ENCODE measurements at places on chromosomes 12 and 14. TPM values are rescaled to one million over a fixed set of nuclear protein-coding genes. Genes with fewer than 3 reads are reported as not detected.
A peak's percentile ranks its signal among the peaks of the same experiment; 100 is the strongest.

DNA sequence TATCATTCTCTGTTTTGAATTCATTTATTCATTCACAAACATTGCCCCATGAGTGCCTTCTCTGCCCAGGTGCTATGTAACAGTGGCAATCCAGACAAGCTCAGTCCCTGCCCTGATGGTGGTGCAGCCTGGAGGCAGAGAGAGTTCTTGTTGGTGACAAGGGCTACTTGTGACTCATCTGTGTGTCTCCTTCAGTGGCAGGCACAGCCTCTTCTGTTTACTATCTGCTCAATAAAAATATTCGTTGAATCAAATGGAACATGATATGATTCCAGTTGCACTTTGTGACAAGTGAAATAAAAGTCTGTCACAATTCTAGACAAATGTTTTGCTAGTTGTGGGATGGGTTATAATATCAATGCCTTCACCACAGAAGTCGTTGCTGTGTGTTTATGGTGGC is 20.6 kb upstream of the CPM start:
- DNase-seq: no peak

- peak; percentile 38 for DNase-seq
These were observed 353.7 kb downstream of the APAF1 start for GRCh38 chr12:98998697-98999299.

DNA sequence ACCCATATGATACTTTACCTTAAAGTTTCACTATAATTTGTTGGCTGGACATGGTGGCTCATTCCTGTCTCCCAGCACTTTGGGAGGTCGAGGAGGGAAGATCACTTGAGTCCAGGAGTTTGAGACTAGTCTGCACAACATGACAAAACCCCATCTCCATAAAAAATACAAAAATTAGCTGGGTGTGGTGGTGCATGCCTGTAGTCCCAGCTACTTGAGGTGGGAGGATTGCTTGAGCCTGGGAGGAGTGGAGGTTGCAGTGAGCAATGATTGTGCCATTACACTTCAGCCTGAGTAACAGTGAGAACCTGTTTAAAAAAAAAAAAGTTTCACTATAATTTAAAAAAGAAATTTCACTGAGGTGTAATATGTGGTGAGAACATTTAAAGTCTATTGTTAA is 21.2 kb downstream of the DERA start:
- DNase-seq: no peak

ISM2 gene
- under 0.01 TPM for total RNA-seq

HOTAIR gene
- total RNA-seq: not detected
